Upper lobe of right lung (tissue), 1 donor: ENCODE measurements at places on chromosomes 1 and 21. TPM values are rescaled to one million over a fixed set of nuclear protein-coding genes. Genes with fewer than 3 reads are reported as not detected.

DNA sequence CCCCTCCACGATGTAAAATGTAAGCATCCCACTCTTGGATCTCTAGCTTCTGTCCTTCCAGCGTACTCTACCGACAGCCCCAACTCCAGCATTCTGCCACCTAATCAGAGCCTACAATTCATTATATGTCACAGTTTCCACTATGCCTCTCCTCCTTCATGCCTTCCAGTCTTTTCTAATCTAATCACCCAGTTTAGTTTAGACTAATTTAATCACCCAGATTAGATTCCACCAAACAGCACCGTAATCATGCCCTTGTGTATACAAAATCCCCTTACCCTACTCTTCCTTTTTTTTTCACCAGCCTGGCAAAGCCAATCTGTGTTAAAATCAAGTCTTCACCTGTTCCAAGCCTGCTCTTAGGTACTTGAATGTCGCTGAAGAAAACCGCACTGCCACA lies 49.8 kb upstream of the KANK4 start:
- DNase-seq: no peak

GRCh38 chr1:87331365-87332241 lies 2.9 kb downstream of the LMO4 start:
- peak; percentile 92 for DNase-seq

GRCh38 chr1:54338464-54338863 lies 67.7 kb downstream of the SSBP3 start:
- no peak for DNase-seq

NCAM2 gene
- 15.9 TPM for total RNA-seq

GRCh38 chr1:211328084-211328694 lies 1.6 kb downstream of the TRAF5 start:
- DNase-seq: no peak

ALPL gene
- total RNA-seq: 164 TPM

ADORA3 gene
- total RNA-seq: 9.3 TPM

DNA sequence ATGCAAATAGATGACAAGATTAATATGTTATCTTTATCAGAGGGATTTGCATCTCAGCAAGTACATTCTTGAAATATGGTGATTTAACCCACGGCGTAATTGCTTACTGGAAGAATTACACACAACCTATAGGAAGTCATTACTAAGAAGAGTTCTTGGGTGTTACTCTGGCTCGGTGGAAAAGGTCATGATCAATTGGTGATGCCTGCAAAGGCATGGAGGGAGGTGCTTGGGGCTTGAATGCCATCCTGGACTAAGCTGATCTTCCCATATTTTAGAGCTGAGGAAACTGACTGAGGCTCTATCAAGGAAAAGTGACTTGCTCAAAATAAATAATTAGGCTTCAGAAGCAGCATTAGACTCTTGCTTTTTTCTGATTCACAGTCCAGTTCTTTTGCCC lies 137.5 kb upstream of the JUN start:
- DNase-seq: no peak

DNA sequence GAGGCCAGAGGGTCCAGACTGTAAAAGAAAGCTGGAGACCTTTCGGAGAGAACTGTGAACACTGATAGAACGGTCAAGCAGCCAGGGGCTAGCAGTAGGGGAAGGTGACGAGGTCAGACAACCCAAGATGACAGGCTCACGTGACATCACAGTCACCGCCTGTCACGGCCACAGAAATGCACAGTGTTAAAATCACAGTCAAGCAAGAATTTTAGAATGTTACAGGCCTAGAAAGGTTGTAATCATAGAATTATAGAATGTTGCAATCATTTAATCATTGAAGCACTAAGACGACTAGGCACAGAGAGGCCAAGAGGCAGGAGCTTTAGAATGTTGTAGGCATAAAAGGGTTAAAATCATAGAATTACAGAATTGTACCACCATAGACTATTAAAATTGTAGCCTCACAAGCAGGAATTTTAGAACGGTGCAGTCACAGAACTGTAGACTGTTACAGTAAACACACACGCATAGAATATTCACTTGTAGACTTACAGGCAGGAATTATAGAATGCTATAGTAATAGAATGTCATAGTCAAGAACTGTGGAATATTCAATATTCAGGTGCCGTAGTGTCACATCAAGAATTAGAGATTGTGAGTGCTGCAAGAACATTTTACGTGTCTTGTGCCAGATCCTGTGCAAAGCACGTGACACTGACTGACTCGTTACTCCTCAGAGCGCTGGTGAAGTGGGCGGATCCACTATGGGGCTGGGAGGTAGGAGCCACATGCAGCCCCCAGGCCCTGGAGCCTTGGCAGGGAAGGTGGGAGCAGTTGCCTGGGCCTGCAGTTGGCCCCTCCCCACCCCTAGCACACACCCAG lies 118.1 kb downstream of the EPHB2 start:
- no peak for DNase-seq

GRCh38 chr21:17494051-17494450 lies 18.8 kb upstream of the CXADR start:
- DNase-seq: no peak

GRCh38 chr1:113617438-113618141 lies 141.7 kb downstream of the PHTF1 start:
- no peak for DNase-seq

GRCh38 chr1:217614200-217614712 lies 16.6 kb downstream of the GPATCH2 start:
- DNase-seq: no peak

DNA sequence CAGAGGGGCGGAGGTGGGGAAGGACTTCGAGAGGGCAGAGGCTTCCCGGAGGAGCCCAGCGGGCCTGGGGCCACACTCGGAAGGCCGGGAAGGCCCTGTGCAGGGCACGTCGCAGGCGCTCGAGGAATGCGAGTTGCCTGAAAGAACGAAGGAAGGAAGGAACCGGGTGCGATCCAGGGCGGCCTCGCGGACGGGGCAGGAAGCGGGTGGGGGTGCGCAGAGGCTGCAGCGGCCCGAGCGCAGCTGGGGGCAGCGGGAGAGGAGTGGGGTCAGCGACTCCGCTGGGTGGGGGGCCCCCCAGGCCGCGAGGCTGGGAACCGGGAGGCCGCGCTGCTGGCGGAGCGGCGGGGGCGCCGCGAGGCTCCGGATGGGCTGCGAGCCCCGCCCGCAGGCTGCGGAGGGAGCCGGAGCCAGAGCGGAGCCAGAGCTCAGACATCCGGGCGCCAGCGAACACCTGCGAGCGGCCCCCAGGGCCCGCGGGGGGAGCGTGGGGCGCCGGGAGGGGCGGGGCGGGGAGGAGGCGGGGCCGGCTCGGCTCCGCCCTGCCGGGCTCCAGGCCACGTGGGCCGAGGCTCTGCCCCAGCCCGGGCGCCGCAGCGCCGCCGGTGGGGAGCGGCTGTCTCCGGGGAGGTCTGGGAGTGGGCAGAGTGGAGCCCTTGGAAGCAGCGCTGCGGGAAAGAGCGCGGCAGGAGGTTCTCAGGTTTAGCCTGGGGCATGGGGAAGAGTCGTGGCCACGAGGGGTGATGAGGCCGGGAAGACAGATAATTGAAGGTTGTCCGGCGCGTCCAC lies 4.6 kb downstream of the ID3 start:
- DNase-seq: peak; percentile 93

GRCh38 chr1:229716069-229716468 lies 90.0 kb downstream of the URB2 start:
- no peak for DNase-seq

DNA sequence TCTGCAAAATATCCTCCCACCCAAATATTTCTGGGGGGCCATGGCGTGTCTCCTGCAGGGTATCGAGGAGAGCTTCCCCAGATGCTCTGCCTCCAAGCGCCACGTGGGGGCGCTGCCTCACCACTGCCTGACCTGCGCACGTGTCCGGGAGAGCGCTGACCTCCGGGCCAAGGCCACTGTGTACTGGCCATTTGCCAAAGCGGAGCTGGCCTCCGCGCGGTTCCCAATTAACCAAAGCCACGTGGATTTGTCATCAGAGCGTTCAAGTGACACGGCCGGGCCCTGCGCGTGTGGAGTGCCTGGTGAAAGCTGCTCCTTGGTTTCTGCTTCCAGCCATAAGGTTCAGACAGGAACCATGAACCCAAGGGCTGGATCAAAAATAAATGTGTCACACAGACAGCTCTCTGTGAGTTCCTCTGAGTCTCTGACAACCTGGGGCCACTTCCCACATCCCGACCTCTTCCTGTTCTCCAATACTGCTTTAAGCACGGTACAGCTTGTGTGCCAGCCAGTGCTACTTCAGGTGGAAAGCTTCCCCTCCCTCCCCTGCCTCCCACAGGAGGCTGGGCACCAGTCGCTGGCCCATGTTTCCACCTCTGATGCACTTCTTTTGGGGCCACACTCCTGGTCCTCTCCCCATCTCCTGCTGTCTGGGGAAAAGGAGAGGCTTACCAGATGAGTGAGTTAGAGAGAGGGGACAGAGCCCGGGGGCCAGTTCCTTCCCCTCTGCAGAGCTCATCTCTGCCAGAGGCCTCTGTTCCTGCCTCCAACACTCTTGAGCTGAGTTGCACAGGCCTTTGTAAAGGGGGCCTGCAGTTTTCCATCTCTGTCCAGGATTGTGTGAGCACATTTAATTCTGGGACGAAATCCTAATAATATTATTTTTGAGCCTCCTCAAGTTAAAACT lies 26.1 kb downstream of the ZP4 start:
- peak; percentile 85 for DNase-seq

- DNase-seq: no peak
Observed at GRCh38 chr1:240936911-240937668, 325.1 kb upstream of the GREM2 start.

- DNase-seq: peak; percentile 82
Observed at GRCh38 chr1:203649999-203650836, 23.6 kb downstream of the ATP2B4 start.

DNA sequence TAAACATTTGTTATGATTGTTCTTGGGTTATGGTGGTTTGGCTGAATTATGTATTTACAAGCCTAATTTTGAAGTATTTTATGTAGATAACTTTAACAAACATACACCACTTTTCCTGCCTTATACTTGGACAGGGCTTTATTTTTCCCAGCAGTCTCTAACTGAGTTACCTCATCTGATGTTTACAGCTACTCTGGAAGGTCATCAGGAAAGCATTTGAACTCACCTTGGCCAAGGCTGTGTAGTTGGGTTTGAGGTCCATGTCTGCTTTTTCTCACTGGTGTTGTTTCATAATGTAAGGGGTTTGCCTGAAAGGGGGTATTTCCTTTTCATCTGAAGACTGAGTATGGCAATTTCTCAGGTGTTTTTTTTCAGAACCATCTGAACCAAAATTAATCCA lies 193.5 kb downstream of the RWDD3 start:
- no peak for DNase-seq
